ENCODE measurements at places on chromosomes 4 and X.

DNA sequence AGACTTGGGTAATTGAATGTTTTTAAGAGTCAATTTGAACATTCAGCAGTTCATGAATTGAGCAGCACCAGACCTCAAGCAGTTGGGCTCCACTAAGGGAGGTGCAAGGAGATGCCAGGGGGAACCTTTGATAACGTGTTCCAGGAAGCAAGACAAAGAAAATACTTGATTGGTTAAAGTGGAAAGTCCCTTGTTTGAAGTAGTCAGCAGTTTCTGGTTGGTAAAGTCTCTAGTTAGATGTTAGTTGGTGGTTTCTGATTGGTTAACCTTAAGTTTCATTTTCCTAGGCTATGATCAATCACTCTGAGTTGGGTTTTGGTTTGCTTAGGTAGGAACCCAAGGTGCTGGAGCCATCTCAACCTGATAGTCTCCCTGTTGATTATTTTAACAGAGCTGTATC, 4.0 kb downstream of the HERC6 start:
- DNase-seq: no peak

DNA sequence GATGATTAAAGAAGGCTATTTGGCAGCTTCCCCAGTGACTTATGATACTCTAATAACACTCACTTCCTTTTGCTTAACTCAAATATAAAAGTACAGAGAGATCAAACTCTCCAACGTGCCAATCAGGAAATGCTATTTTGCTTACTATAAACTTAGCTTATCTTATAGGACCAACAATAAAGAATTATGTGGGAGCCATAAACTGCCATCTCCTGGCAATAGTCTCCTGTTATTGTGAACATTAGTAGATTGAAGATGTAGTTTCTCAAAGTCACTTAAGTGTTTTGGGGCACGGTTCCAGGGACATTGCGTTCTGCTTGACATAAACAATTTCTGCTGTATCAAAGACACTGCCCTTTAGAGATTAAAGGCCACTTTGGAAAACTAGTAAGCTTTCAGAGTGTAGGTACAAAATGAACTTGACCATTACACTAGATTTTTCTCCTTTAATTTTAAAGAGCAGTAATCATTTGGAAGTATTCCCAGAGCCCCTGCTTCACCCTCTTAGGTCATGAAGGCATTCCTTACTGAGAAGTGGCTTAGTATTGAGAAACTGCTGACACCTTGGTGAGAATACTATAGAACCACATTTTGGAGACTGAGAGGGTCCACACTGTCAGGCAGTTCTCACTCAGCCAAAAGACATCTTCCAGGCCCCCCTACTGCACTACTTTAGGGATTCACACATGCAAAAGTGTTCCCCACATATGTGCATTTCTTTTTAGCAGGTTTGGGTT, 51.9 kb downstream of the MAOA start:
- no peak for DNase-seq

DNA sequence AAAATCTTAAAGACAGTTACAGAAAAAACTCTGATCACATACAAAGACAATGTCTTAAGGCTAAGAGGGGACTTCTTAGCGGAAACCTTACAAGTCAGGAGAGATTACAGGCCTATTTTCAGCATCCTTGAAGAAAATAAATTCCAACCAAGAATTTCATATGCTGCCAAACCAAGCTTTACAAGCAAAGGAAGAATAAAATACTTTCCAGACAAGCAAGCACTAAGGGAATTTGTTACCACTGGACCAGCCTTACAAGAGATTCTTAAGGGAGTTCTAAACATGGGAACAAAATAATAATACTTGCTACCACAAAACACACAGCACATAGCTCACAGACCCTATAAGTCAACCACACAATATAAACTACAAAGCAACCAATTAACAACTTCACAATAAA, 255.8 kb upstream of the ZFP42 start:
- no peak for DNase-seq

- peak; percentile 19 for DNase-seq
These were observed 142.7 kb downstream of the RPA4 start for GRCh38 chrX:97026406-97026805.

GRCh38 chr4:106316773-106317409, 541 bp downstream of the AIMP1 start:
- DNase-seq: peak; percentile 16

GRCh38 chr4:153115322-153116290, 88.6 kb upstream of the TRIM2 start:
- DNase-seq: no peak

DNA sequence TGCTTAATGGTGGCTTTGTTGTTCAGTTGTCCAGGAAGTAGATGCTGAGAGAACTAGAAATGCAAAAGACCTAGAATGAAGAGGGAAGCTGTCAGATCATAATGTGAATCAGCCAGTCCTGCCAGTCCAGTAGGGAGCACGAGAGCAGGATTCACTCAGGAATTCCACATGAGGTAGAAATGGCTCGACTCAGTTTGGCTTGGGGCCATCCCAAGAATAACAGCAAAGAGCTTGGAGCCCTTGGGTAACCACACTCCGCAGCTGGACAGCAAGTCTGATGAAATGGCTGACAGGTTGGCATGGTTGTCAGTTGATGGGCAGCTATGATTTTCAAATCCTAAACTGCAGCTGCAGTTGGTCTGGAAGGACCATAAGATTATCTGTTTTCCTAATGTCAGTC, 44.5 kb upstream of the WDR1 start:
- no peak for DNase-seq

DNA sequence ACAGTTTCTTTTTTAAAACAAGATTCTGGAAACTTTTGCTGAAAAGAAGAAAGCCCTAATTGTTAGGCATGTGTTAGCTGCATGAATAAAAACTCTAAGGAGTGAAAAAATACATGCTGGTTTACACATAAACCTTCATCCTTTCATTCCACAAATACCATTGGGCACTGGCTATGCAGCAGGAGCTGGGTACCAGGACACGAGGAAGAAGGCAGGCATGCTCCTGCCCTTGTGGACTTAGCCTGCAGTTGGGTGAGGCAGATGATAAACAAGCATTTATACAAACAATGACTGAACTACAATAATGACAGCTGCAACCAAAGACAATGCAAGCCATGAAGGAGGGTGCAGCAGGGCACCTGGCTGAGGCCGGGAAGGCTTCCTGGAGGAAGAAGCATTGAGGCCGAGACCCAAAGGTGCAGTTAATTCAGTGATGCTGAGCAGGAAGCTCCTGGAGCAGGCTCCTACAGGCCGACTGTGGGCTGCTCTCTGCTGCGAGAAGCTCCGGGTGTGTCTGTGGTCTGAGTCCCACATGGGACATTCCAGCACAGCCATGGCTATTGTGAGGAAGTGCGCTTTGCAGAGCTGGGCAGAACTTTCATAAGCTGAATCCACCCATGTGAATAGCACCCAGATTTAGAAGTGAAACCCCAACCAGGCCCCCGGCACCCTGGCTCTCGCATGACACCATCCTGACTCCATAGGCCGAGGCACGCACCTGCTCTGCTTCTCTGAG, 44.0 kb upstream of the MXD4 start:
- no peak for DNase-seq

DNA sequence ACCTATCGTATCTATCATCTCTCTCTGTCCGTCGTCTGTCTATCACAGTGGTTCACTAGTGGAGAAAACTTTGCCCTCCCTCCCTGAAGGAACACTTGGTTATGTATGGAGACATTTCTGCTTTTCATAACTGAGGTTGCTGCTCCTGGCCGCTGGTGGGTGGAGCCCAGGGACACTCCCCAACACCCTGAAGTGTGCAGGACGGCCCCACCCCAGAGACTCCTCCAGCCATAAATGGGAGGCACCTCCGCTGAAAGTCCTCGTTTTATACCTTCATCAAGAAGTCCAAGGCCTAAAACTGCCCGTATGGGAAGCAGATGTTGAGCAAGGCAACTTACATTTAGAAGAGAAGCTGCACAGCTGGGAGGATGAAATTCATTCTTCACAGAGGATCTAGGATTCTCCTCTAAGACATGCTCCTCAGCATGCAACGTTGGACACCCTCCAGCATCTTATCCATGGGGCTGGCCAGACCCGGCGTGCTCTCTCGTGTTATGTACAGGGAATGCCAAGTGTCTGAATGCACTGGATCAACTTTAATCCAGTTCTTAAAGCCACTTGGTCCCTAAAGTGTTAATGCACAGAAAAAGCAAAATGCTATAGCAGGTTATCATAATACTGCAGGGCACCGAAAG, 43.5 kb downstream of the PRKX start:
- DNase-seq: no peak

- DNase-seq: peak; percentile 66
These were observed 48.3 kb upstream of the WDR1 start for GRCh38 chr4:10164877-10165283.

DNA sequence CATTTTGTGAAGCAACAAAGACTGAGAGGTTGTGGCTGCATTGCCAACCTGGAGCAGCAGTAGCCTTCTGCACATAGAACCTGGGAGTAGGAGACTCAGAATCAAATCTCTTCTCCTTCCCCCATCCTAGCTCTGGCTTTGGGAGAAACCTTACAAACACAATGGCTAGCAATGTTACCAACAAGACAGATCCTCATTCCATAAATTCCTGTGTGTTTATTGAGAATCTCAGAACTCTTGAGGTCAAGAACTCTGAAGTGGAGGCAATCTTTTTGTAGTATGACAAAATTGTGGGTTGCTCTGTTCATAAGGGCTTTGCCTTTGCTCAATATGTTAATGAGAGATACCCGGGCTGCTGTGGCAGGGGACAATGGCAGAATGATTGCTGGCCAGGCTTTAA, 406.7 kb upstream of the SPANXN1 start:
- DNase-seq: no peak

GRCh38 chr4:151256134-151256533, 20.8 kb upstream of the PRSS48 start:
- no peak for DNase-seq

DNA sequence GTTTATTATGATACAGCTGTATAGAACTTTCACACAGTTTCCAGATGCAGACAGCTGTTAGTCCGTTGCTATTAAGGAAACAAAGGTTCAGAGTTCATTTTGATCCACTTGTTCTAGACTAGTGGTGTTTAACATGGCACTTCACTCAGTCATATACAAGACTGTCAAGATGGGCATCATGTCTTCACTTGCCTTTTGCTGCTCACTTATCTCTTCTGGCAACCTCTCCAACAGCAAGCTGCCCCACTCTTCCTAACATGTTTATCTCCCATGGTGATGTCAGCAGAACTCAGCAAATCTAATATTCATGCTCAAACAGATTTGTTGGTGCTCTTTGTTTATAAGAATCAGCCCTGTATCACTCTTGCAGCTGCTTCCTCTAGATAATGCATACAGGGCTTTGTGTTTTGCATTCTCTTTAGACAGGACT, 236.2 kb upstream of the HAND2 start:
- DNase-seq: no peak

DNA sequence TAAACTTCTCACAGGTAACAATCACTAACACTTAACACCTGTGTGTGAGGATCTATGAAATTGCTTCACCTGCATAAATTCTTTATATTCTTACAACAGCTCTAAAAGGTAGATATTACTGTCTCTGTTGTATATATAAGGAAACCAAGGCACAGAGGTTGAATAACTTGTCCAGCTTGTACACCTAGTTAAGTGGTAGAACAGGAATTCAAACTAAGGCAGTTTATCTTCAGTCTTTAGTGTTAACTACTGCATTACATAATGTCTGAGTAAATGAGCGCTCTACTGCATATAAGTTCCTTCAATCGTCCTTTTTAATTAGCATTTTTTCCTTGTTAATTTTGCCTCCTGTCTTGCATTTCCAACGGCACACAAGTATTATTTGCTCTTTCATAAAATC, 15.0 kb downstream of the USP9X start:
- DNase-seq: no peak

- DNase-seq: peak; percentile 62
These were observed 93.7 kb upstream of the SOD3 start for GRCh38 chr4:24701683-24702082.

GRCh38 chr4:8439914-8440491, 520 bp downstream of the ACOX3 start:
- no peak for DNase-seq

DNA sequence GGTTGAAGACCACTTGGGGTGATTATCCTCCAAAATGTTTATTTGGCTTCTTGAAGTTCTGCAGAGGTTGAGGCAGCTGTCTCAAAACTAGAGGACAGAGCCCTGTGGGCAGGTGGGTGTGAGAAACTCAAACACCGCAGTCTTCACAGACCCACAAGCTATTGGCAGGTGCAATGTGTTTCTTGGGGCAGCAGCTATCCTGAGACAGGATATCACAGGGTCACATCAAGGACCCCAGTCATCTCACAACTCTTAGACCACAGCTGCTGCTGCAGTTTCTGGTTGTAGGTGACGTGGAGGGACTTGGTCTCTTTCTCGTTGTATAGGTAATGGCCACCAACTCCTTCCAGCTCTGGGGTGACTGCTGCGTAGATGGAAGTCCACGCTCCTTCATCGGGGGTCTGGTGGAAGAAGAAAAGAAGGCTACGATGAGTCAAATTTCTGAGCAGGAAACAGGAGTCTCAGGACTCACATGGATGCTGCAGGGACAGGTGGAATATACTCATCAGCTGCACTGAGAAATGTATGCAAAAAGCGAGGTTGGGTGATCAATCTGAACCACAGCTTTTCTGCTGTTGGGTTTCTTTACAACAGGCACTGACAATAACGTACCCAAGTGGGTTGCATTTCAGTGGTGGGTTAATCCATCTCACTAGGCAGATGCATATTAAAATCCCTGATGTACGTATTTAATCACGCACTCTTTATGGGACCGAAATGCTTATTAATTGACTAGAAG, 279.8 kb downstream of the DHRSX start:
- no peak for DNase-seq

GRCh38 chr4:1683736-1684505, at the start of gene FAM53A:
FAM53A (minus strand) TSS chr4:1684313; CDS start chr4:1668741, 15,572 bp downstream.
- peak; percentile 74 for DNase-seq

DNA sequence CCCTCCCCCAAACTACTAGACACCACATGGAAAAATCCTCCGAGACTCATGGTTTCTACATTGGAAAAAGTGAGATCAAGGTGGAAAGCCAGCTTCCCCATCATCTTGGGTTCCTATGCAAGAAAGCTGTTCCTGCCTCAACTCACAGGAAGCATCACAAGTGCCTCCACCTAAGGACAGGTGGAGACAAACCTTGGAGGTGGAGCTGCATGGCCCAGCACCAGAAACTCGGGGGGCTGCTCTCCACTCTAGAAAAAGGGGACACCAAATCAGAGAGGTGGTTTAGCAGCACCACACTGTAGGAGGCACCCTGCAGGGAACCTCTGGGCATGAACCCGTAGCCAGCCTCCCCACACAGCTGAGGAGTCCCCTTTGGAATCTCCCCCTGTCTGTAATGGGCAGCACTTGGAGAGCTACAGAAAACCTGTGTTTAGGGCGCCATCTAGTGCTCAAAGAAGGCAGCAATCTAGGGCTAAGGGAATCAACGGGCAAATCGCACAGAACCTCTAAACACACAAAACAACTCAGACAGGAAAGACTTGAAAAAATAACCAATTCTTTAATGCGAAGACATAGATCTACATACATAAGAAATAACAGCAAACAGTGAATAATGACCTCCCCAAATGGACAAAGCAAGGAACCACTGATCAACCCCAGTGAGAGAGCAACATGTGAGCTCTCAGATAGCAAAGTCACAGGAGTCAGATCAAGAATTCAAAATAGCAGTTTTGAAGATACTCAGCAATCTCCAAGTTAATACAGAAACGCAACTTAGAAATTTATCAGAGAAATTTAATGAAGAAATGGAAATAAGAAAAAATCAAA, 37.0 kb upstream of the ZBTB33 start:
- peak; percentile 56 for DNase-seq

All from pons (tissue), 1 donor.